ENCODE measurements at places on chromosomes 1 and 21.
A peak's percentile ranks its signal among the peaks of the same experiment; 100 is the strongest.

- peak; percentile 81 for ATAC-seq
These were observed 20.2 kb upstream of the KCNAB2 start for GRCh38 chr1:6025269-6026094.

DNA sequence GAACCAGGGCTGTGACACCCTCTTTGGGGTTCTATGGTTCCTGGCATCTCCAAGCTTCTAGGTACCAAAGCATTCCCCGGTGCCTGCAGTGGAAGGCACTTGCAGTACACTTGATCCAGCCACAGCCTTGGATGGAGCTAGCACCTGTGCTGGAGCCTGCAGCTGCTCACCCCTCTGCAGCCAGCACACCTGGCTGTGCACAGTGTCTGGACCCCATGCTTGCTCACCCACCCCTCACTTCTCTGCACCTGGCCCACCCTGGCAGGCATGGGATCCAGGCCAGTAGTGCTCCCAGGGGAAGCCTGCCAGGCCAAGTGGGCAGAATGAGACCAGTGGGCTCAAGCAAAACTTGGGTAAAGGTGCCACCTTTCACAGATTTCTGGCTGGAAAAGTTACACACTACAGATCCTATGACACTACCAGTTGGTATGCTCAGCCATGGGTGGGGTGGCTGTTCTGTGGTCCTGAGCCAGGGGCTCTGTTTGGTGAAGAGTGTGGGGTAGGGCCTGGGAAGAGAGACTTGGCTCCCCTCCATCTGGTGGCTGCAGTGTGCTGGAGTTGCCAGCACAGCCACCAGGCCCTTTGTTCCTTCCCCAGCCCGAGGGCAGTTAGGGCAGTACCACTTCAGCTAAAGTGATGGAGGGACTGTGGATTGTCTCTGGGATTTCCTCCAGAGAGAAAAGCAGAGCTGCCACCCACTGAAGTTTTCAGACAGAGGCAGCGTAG lies 157.8 kb upstream of the LRRC7 start:
- no peak for ATAC-seq

GRCh38 chr1:29105822-29106221 lies 17.9 kb downstream of the TMEM200B start:
- no peak for ATAC-seq

DNA sequence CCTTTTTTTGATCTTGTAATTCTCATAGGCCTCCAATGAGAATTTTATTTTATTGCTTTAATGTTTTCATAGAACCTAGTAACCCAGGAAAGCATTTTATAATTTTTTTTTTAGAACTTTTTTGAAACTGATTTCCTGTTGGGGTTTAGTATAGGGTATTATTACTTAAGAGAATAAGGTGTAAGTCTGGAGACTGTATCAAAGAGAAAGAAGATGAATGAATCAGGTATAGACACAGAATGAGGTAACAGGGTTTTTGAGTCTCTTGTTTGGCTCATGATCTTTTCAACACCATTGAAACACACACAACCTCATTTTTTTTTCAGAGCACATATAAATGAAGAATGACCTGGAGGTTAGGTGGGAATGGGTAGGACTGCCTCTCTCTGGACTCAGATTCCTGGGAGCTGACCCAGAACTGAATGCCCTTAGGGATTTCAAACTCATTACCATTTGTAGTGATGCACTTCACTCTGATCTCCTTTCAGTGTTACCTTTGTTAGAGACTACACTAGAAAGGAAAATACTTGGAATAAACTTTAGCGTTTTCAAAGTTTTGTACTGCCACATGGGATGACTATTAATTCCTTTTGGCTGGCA lies 51.0 kb downstream of the EPB41 start:
- ATAC-seq = peak; percentile 65

DNA sequence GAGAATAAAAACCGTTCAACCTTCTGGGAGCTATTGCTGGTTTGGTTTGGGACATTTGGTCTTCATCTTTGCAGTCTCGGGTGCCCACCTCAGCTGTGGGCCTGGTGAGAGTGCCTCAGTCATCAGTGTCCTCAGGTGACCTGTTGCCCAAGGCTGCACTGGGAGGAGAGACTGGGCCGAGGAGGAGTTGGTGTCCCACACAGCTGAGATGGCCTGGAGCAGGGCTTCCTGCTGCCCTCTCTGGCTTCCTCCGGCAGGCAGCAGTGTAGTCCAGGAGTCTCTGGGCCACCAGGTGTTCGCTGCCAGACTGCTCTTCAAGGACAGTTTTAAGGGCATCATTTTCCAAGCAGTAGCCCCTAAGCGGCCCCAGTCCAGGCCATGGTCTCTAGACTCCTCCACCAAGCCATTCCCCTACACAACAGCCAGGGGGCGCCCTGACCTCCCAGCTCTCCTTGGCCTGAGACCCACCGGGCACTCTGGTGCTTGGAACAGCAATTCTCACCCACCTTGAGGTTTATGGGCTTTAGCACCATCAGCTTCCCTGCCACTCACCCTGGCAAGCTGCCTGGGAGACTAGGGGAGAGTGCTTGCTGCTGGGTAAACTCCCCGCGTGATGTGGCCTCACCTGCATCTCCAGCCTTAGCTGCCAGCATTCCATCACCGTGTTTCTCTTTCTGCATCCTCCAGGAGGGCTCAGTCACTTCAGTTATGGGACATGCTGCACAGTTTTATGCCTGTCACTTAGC lies 9.1 kb upstream of the SYTL1 start:
- ATAC-seq = peak; percentile 73

GRCh38 chr21:34933609-34934335 lies 115.3 kb downstream of the RUNX1 start:
- ATAC-seq = no peak

DNA sequence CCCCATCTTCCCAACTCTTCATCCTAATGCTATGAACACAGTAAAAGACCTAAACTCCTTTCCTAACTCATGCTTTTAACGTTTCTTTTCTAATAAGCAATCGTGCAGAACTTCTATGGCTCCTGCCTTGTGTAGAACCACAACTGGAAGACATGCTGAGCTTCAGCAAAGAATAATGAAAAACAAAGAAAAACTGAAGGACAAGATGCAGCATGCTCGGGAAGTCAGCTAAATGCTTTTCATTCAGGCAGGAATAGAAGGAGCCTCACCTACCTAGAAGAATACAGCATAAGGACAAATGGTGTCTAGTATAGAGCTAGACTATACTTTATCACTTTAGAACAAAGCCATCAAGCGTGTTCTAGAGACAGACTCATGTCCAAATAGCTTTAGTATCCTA lies 45.9 kb downstream of the LUZP1 start:
- ATAC-seq = no peak

DNA sequence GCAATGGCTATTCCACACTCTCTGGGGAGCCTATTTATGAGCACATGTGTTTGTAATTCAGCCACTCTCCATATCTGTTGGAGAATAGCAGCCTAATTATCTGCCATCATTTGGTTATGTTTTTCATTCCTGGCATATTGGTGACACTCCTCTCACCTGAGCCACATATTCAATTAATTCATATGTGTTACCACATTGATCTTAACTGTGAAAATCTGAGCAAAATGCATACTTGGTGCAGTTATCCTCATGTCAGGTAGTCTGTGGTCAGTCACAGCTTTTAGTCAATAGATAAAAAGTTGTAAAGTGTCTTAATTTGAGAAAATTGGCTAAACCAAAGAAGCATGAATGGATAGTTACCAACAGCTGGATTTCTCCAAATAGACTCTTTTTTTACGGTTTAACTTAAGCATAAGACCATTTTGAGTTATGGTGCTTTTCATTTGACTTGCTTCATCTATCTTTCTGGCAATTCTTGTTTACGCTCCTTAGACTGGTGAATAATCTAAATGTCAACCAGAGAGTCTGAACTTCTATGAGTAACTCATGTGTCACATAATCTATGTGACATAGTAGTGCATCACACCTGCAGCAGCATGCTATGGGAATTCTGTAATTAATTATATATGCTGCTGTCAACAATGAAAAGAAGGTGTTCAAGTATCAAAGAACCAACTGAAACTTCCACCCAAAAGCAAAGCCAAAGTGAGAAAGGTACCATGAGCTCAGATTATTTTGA lies 187.7 kb upstream of the SGIP1 start:
- ATAC-seq = no peak

DNA sequence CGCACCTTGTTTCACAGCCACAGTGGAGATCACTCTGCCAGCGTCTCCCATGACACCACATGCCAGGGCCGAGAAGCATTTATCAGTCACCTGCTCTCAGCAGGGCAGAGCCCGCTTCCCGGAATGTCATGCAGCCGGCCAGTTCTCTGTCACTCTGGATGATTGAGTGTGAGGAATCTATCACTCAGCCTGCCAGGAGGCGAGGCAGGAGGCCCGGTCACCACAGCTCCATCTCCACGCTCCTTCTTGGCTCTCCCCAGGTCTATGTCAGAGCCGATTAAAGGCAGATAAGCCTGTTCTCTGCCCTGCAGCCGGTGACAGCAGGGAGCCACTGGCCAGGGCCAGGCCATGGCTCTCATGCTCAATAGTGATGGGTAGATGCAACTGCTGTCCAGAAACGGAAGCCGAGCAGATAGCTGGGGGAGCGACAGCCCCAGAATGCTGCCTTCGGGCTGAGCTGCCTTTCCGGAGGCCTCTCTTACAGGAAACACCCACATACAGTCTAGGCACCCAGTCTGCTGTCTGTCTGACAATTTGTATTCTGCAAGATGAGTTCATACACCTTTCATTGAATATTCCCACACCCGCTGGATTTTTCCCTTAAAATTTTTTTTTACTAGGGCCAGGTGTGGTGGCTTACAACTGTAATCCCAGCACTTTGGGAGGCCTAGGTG lies 64.1 kb downstream of the ACTL8 start:
- ATAC-seq = peak; percentile 73

- ATAC-seq = peak; percentile 14
These were observed 798 bp downstream of the ZBED6 start for GRCh38 chr1:203796236-203796605.

GRCh38 chr21:36162631-36163030 lies 6.0 kb downstream of the DOP1B start:
- ATAC-seq = no peak

- no peak for ATAC-seq
These were observed 2.3 kb upstream of the NRAS start for GRCh38 chr1:114718661-114719423.

DNA sequence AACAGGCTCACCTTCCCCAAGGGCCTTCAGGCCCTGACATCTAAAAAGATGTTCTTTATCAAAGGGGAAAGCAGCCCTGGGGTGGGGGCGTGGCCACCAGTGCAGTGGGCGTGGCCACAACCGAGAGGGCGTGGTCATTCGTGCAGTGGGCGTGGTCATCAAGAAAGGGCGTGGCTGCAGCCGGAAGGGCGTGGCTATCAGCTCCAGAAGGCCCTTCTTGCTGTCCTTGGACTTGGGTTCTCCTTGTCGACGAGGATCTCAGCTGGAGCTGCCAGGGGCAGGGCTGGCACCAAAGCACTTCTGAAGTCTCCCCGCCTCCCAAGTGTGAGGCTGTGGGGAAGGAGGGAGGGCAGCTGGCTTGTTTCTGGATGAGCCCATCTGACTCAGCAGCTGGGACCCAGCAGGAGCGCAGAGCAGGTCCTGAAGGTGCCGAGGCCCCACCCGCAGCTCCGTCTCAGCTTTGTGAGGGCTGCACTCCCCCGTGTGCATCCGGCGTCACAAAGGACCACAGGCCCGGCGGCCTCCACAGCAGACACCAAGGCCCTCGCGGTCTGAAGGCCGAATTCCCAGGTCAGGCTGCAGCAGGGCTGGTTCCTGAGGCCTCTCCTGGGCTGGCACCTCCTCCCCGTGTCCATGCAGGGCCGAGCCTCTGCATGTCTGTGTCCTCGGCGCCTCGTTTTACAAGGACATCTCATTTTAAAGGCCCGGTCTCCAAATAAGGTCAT lies 12.8 kb downstream of the PDE9A start:
- ATAC-seq = no peak

- no peak for ATAC-seq
These were observed 38.2 kb downstream of the ZBTB17 start for GRCh38 chr1:15937706-15938168.

GRCh38 chr1:177902266-177902665 lies 67.6 kb downstream of the SEC16B start:
- peak; percentile 51 for ATAC-seq

GRCh38 chr21:42769820-42770716 lies 109.3 kb downstream of the WDR4 start:
- ATAC-seq = no peak

DNA sequence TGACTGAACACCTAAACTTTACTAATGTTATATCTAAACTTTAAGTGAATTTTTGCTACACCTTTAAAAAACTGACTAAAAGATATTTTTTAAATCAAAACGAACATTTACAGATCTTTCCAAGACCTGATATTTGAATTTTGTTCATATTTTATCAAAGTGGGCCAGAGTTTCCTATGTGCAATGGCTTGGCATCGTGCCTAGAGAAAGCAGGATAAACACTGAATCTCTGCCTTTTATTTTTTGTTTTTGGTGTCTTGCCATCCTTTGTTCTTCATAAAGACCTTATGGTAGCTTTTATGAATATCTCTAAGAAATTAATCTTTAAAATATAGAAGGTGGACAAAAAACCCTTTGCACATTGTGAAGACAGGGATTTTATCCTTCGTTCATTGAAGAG lies 25.8 kb upstream of the VPS26C start:
- no peak for ATAC-seq

GRCh38 chr1:147072482-147073432 lies 99.5 kb downstream of the PRKAB2 start:
- peak; percentile 58 for ATAC-seq

DNA sequence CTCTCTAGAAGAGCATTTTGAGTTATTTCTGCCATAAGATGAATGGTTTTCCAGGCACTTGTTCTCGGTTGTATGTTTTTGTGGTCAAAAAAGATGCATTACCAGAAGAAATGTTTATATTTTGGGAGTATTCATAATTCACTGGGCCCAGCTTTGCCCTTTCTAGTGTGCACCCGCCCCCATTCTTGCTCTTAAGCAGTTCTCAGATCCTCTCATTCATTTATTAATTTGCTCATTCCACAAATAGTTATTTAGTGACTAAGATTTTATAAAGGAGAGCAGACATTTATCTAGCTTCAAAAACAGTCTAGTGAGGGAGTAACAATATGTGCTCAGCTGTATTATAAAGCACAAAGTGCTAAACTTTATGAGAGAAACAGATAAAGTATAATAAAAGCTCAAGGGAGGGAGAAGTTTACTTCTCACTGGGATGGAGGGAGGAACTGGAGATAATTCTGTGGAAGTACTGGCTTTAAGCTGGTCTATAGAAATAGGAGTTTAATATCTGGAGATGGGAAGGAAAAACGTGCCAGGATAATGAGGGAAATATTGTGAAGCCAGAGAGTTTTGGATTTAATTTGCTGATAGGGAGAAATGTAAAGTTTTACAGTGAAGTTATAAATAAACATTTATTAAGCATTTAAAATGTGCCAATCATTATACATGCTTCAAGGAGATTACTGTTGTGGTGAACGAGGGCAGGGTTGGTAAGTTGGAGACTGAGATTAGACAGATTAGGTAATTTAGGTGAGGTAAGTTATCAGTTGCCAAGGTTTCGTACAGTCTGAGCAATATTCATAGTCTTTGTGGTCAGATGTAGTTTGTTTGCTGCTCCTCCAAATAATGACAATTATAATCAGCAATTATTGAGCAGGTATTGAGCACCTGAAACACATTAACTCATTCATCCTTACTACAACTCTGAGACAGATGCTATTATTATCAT lies 9.1 kb upstream of the MACF1 start:
- no peak for ATAC-seq

- ATAC-seq = no peak
These were observed 712.1 kb downstream of the LTN1 start for GRCh38 chr21:28280611-28281010.
